Hematopoietic multipotent progenitor cell treated with erythropoietin and hydrocortisone succinate and interleukin-3 and kit ligand, for 15 days (in vitro differentiated cells): ENCODE measurements at places on chromosomes 3 and 15.

- no peak for DNase-seq
These were observed 42.5 kb downstream of the SCN10A start for GRCh38 chr3:38773528-38773927.

DNA sequence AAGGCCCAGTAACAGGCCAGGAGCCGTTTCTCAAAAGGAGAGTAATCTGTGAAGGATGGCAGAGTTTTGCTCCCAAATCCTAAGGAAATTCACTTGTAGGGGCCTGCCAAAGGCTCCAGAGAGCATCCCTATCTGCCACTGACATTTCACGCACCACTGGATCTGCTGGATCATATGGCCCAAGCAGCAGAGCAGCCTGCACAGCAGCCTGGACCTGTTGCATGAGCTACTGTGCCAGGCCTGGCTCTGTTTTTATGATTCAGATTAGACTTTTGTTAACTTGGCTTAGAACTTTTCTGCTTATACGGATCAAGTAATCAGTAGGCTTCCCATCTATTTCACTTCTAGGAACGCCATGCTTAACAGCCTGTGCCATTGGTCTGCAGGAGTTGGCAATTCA, 70.7 kb downstream of the CHRD start:
- no peak for DNase-seq

- no peak for DNase-seq
These were observed 62.8 kb upstream of the IMPG2 start for GRCh38 chr3:101383156-101383575.

- no peak for DNase-seq
These were observed 68.4 kb downstream of the KCNAB1 start for GRCh38 chr3:156188757-156189156.
